ENCODE measurements at places on chromosomes 5 and 9.

- no peak for DNase-seq
Observed at GRCh38 chr5:143843461-143843860, 31.5 kb downstream of the HMHB1 start.

- no peak for DNase-seq
Observed at GRCh38 chr5:76755779-76756637, 40.1 kb downstream of the F2R start.

DNA sequence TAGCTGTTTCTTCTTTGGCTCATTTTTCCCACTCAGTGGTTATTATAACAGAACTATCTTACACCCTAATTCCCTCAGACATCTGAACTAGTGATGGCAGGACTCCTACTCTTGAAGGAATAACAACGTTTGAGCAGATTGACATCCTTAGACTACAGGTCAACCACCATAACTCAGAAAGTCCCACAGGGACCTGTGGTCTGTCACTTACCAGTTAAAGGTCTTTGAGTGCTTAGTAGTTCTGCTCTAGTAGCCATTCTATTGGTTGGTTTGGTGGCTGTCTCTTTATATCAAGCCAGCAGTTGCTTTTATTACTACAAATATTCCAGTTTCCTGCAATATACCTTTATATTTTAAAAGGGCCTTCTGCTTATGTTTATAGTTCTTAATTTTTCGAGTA is 67.2 kb upstream of the FCHO2 start:
- DNase-seq: no peak

- no peak for DNase-seq
Observed at GRCh38 chr5:110909950-110910349, 161.6 kb upstream of the TSLP start.

DNA sequence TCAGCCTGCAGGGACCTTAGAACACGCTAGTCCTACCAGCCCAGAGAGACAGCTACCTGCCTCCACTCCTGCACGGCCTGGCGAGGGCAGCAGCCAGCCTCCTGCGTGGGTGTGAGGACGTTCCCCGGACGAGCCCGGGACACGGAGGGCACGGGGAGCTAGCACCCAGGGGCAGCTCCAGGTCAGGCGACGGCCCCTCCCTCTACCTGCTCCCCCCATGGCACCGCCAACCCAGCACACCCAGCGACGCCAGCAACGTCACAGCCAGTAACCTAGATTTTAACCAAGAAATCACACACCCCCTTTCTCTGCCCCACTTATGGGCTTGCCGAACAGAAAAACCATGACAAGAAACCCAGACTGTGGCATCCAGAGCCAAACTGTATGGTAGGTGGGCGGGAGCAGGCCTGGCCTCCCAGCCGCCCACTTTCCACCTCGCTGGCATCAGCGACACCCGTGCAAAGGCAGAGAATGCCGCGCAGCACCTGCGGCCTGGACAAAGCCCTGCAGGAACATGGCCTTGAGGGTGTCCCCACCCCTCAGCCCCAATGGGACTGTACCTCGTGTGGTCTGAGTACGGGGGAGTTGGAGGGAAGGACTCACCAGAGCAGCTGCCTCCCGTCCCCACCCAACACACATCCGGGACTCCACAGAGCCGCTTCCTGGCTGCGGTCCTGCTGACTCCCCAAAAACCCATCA is 47.9 kb downstream of the NACC2 start:
- DNase-seq: no peak

DNA sequence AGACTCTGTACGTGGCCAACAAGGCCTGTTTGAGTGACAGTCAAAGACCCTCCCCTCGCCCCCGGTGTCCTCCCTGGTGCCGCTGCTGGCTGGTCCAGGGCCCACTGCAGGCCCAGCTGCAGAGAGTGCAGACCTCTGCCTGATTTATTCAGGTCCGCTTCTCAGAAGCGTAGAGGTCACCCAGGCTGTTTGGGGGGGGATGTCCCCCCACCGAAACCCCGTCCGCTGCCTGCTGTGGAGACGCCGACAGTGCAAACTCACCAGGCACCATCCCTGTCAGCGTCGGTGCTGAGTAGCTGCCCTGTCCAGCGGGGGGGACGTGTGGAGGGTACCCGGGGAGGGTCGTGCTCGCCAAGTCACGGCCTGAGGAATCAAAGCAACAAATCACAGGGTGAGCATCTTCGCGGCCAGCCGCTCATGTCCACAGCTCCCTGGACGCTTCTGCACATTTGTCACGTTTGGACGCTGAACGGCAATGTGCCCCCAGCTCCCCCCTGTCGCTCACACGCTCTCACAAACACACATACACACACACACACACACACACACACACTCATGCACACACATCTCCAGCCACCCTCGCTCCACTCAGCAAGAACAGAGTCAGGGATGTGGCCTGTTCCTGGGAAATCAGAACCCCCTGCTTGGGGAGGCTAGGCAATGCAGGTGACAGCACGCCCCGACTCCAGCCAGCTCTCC is 152.2 kb downstream of the PAX5 start:
- no peak for DNase-seq

GRCh38 chr9:2664174-2665065 is 42.8 kb downstream of the VLDLR start:
- DNase-seq: no peak

DNA sequence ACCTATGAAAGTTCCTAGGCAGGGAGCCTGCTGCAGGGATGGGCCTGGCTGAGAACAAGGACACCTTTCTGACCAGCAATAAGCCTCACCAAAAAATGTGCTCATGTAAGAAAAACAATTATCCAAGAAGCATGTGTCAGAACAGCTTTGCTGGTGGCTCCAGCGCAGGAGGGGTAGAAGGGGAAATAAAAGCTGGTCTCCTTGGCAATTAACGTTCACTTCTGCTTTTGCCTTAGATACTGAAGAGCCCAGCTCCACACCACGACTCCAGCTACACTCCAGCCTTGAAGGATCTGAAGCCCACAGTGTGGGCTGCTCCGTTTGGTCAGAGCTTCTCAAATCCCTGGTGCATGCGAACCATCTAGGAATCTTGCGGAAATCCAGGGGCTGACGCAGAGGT is 107.6 kb upstream of the PHYKPL start:
- DNase-seq: no peak

GRCh38 chr5:56852228-56853000 is 37.1 kb downstream of the MAP3K1 start:
- no peak for DNase-seq

DNA sequence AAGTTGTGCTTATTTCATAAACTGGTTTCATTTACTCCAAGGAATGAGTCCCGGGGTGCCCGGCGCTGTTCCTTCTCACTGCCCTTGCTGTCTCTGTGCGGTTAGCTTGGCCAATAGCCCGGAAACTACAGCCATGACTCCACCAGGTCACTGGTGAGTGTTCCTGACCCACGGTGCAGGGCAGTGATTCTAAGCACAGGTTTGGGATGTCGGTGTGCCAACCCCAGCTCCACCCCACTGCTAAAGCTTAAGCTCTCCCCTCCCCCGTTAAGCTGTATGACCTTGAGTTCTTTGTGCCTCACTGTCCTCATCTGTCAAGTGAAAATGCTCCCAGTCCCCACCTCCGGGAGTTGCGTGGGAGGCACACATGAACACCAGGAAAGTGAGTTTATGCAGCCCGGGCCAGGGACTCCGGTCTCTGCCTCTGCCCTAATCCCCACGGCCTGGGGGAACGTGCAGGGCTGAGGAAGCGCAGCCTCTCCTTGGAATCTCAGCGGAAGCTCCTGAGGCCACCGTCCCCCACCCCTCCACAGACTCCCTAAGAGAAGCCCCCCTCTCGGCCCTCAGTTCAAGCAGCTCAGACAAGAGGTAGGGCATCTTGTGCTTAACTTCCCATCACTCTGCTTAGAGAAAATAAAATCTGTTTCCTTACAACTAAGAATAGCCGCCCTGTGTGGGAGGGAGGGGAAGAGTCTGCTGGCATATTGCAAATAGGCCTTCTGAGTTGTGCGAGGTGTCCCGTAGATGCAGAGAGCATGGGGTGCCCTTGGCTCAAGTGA is 92.0 kb upstream of the RAI14 start:
- no peak for DNase-seq

DNA sequence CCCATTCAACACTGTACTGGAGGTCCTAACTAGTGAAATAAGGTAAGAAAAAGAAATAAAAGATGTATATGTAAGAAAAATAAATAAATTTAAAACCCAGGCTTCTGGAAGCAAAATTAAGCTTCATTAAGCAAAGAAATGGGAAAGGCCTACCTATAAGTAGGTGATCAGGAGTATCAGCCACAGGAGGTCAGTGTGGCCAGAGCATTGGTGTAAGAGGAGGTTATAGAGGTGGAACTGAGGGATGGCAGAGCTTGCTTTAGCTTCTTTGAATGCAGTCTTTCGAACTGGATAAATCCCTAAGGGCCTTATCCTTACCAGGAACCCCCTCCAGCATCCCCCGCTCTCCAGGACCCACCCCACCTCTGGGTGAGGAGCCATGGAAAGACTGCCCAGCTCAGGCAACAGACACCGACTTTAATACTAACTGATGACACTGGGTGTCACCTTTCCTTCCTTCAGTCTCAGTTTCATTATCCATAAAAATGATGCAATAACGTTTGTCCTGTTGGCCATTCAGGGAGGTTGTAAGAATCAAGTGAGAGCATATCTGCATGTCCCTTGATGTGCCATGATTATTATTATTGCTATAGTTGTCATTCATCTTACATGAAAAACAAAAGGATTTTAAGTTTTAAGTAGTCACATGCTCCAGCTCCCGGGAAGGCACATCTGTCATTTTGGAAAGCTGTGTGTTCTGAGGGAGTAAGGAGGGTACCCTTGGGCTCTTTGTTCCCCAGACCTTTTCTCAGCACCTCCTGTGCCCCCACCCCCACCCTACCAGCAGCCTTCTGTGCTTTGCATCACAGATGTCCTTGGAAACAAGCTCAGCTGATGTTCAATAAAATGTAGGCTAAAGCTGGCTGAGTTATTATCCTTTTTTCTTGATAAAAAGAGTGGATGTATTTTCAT is 50.8 kb upstream of the CTNNA1 start:
- DNase-seq: no peak

GRCh38 chr5:82777106-82777505 is 300.1 kb downstream of the TMEM167A start:
- no peak for DNase-seq

DNA sequence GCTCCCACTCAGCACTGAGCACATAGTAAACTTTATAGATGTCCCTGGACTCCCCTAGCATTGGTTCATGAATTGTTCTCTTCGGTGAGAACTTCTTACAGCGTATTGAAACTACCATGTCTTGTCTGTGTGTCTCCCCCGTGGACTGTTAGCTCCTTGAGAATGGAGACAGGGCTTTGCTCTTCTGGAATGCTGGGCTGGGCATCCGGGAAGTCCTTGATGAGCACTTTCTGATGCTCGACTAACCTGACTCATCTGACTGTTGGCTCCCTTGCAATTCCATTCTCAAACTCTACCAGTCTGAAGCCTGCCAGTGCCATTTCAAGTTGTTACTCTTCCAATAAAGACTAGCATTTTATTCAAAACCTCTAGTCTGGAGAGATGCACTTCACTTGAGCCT is 15.0 kb upstream of the PFDN1 start:
- DNase-seq: no peak

GRCh38 chr5:158414780-158415179 is 555.8 kb upstream of the CLINT1 start:
- DNase-seq: no peak

GRCh38 chr9:3508521-3509291 is 17.1 kb downstream of the RFX3 start:
- no peak for DNase-seq

- no peak for DNase-seq
Observed at GRCh38 chr5:179792612-179793467, 946 bp upstream of the LTC4S start.

DNA sequence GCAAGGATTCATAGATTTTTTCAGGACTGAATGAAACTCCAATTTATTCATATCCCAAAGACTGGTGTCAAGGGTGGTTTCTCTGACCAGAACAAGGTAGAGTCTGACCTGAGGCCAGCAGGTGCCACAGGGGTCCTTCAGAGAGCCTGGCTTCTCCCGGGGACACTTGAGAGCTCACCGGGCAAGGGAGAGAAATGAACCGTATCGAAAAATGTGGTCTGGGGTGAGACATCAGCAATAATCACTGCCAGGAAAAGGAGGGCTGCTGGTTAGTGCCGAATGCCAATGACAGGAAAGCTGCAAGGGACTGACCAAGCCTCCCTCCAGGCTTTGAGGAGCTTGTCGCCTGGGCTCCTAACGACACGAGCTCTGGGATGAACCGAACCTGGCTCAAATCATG is 142.7 kb downstream of the TTLL11 start:
- DNase-seq: no peak

- no peak for DNase-seq
Observed at GRCh38 chr5:175579742-175580432, 78.0 kb upstream of the HRH2 start.

DNA sequence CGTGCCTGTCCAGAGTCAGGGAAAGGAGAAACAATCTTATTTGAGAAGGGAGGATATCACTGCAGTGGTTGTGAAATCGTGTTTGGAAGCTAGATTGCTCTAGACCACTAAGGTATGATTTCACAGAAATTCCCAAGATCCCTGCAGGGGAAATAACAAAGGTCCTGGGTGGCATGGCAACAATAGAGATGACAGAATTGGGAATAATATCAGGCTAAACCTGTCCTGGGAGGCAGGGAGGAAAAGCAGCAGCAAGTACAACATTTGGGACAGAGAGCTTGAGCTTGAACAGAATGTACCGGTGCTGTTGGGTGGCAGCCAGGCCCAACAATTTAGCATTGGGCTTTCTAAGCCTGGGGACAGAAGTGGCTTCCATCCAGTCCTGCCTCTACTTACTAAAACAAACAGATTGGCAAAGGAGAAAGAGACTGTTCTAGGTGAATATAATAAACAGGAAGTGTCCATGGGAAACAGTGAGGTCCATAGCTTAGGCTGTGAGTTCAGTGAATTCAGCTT is 17.0 kb upstream of the ARHGAP26 start:
- DNase-seq: no peak

DNA sequence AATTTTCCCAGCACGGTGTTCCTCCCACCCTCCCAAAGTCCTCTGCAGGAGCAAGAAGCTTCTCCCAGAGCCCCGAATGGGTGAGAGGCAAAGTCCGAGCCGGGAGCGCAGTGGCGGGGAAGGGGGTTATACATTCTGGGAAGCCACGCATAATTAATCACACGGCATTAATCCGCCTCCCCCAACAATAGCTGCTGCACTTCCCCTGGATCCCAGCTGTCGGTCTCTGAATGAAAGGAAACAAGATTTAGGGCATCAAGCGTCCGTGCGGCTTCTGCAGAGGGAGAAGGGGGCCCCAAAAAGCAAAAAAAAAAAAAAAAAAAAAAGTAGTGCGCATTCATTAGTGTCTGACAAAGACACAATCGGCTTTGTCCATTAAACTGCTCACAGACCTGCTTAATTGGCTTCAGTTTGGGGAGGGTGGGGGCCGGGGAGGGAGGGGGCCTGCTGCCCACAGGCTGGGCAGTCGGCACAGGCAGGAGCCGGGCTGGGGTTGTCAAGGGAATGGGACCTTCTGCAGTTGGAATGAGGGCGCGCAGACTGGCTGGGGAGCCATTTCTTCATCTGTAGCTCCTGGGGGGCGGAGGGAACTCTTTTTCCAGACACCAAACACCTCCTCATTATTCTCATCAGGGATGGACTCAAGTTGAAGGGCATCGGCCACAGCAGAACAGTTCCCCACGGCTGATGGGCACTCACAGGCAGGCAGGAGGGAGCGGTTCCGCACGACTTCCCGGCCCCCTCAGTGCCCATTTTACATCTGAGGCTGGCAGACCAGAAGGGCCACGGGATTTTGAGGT is 3.4 kb downstream of the NOTCH1 start:
- DNase-seq: no peak
